H1 (cell line): ENCODE measurements at places on chromosomes 12 and 14.

DNA sequence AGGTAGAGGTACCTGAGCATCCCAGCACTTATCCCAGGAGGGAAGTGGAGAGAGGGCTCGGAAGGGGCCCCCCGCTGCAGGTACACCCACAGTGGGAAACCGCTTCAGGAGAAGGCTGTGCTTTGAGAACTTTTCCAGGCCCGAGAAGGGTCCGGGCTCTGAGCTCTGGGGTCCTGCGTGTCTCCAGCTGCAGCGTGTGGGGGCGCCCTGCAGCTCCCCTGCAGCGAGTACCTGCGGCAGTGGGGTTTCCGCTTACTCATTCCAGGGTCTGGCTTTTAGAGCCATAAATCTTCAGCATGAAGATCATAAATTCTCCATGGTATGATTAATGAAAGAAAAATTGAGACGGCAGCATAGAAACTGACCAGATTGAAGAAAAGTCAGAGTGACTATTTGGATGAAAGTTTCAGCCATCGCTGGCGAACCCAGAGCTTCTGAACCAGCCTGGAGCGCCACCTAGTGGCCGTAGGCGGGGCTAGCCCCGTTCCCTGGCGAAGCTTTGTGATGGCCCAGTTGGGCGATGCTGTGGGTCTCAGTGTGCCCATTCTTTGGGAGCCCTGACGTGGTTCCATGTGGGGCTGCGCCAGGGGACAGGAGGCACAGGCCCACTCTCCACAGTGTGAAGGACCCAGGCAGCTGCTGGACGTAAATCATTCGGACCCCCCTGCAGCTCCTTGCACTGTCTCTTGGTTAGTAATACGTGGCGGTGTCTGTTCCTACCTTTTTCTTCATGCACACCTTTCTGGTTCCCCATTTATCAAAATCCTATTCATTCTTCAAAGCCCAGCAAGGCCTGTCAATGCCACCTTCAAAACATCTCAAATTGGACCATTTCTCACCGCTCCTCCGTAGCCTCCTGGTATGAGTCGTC is 198.2 kb downstream of the TSPAN9 start:
- peak; percentile 23 for DNase-seq

GRCh38 chr12:47823422-47824086 is 3.9 kb upstream of the HDAC7 start:
- DNase-seq: no peak

DNA sequence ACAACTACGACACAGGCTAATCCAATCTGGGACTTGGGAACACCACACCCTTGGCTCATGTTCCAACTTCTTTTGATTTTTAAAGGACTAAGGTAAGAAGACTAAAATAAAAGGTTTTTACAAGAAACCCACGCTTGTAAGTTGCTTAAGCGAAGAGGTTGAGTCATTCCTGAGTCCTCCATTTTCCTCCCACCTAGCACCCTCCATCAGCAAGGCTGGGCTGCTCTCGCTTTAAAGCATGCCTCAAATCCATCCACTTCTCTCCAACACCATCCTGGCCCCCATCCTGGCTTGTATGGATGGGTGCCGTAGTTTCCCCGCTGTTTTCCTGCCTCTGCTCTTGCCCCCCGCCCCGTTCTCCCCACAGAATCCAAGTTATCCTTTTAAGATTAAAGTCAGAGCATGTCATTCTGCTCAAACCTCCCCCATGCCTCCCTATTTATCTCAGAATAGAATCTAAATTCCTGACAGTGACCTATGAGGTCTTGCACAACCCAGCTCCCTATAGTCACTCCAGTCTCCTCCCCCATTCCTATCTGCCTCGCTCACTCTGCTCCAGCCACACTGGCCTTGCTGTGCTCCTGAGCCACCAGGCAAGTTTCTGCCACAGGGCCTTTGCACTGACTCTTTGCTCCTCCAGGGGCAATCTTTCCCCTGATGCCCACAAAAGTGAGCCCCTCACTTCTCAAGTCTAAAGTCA is 34.5 kb downstream of the SCARB1 start:
- no peak for DNase-seq

DNA sequence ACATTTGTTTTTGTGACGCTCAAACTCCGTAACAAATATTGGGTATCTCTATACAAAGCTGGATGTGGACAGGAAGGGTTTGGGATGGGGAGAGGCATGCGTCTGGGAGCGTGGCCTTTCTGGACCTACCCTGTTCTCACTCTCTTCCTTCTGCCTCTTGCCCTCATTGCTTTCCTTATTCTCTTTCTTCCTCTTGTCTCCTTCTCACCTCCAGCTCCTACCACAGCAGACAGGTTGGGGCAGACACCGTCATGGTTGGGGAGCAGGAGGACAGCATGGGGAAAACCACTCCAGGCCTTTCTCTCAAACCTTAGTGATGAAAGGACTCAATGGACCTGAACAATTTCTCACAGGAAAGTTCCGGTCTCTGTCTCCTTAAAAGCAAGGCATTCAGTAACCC is 465.3 kb downstream of the RAD51B start:
- DNase-seq: no peak

- no peak for DNase-seq
These were observed 12.3 kb downstream of the CCDC88C start for GRCh38 chr14:91405241-91405721.

GRCh38 chr14:86012461-86012860 is 482.5 kb downstream of the FLRT2 start:
- DNase-seq: no peak

- DNase-seq: no peak
These were observed 69.2 kb upstream of the MED13L start for GRCh38 chr12:116346741-116347140.

DNA sequence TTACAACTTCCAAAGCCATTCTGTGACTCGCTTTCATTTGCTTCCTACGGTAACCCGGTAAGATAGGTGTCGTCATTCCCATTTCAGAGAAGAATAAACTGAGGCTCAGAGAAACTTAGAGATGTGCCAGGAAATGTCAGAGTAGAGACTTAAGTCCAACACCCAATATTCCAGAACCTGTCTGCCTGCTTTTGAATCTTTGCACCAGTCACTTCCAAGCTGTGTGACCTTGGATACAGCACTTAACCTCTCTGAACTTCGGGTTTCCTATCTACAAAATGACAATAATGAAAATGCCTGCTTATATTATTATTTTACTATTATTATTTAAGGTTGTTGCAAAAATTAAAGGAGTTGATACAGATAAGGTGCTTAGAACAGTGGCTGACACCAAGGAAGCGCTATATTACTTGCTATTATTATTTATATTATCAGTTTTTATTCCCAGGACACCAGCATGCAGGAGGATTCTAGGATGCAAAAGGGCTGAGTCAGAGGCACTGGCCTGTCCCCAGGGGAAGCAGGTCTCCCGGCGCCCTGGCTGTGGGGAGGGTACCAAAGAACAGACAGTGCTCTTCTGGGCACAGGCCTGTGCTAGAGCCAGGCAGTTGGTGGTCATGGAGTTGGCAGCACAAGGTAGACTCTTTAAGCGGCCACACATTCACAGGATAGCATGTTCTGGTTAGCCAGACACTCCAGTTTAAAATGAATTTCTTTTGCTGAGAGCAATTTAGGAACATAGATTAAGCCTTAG is 5.4 kb downstream of the HSPB8 start:
- DNase-seq: no peak

GRCh38 chr12:82746668-82747067 is 60.0 kb downstream of the TMTC2 start:
- no peak for DNase-seq

- no peak for DNase-seq
These were observed 224.6 kb downstream of the ALX1 start for GRCh38 chr12:85504624-85505023.

GRCh38 chr12:39682689-39683477 is 63.3 kb upstream of the ABCD2 start:
- no peak for DNase-seq

- no peak for DNase-seq
These were observed 219.6 kb downstream of the PHETA1 start for GRCh38 chr12:111149299-111149698.

- no peak for DNase-seq
These were observed 34.3 kb downstream of the RGS6 start for GRCh38 chr14:71966528-71966927.

DNA sequence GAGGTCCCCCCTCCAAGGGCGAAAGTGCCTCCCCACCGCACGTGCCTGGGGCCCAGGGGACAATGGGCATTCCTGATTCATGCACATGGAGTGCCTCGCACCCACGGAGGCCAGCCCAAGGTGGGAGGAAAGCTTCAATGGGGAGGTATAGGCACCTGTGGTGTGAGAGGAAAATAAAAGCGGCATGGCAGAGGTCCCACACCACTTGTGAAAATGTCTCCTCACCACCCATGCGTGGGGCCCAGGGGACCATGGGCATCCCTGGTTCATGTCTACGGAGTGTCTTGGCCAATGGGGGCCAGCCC is 384.7 kb downstream of the ALG10 start:
- no peak for DNase-seq

- no peak for DNase-seq
These were observed 47.9 kb downstream of the ST8SIA1 start for GRCh38 chr12:22286569-22286968.
